ENCODE measurements at places on chromosomes 4 and X.

DNA sequence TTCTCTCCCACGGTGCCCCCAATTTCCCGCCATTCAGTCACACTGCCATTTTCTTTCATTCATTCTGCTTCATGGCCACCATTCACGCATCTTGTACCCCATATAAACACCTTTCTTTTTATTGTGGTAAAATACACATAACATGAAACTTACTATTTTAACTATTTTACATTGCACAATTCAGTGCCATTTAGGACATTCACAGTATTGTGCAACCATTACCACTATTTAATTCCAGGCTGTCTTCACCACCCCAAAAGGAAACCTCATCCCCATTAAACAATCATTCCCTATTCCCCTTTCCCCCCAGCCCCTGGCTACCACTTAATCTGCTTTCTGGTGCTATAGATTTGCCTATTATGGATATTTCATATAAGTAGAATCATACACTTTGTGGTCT lies 15.9 kb downstream of the SPACA5 start:
- no peak for DNase-seq

- DNase-seq: no peak
Measured at GRCh38 chr4:16530688-16531635, 304.7 kb upstream of the TAPT1 start.

DNA sequence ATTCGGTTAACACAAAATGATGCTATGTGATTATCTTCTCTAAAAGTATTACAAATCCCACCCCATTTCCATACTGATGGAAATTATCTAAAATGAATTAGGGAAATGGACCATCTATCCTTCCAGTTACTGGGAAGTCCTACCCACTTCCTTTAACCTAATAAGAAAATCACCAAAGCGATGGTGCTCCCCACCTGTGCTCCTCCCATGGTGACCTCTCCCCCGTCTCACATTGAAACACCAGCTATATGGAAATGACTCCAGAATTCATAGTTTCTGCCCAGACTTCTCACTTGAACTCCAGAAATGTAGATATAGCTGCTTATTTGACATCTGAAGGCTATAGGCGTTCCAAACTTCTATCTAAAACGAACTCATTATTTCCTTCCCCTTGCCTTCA lies 48.5 kb downstream of the CCKAR start:
- no peak for DNase-seq

DNA sequence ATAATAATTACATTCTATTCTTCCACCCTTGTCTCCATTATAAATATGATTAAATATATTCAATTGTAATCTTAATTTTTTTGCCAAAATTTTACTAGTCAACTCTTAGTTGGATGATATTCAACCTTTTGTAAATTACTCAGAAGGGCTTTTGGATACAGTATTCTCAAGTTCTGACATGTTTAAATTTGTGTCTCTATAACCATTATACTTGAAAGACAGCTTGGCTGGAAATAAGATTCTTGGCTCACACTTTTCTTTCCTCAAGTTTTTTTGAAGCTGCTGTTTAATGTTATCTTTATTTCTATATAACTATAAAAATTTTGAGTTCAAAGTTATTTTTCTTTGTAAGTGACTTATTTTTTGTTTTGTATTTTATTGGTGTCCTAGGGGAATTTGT lies 214.4 kb downstream of the ARAP2 start:
- no peak for DNase-seq

DNA sequence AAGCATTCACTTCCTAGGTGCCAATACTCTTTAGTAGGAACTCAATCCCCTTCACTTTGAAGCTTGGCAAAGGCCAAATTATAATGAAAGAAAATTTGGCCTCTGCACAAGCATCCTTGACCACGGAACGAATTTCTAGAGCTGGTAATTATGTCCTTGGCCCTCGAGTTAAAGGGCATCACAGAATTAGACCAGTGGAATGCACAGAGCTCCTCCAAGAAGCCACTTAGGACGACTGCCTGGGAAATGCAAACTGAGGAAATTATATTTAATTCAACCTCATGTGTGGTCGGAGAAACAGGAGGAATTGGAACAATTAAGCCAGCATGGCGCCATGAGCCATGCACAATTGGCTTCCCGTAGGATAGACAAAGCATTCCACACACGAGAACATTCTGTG lies 59.3 kb downstream of the NLGN4X start:
- no peak for DNase-seq

- DNase-seq: no peak
Measured at GRCh38 chrX:10360116-10360515, 203.3 kb downstream of the CLCN4 start.

DNA sequence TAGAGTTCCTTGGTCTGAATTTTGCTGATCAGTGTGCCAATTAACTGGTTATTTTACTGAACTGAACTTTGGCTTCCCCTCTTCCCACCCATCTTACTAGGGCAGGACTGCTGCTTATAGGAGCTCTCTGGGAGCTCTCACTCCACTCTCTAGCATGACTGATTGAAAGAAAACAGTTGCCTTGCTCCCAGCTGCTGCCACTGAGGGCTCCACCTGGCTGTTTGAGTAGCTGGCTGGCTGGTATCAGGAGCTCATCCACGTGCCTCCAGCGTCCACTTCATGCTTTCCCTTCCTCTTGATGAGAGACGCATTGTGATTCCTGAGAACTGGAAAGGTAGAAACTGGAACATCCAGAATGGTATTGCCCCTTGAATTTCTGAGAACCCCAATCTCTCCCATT lies 73.0 kb upstream of the KLHL13 start:
- DNase-seq: no peak

DNA sequence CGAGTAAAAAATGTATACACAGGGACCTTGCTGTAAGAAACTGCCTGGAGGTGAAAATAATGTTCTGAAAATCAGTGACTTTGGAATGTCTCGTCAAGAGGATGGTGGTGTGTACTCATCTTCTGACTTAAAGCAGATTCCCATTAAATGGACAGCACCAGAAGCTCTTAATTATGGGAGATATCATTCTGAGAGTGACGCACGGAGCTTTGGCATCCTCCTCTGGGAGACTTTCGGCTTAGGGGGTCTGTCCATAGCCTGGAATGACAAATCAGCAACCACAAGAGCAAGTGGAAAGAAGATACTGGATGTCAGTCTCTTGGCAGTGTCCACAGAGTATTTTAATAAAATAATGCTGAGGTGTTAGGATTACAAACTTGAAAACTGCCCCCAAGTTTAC lies 129.4 kb downstream of the THOC2 start:
- DNase-seq: no peak

DNA sequence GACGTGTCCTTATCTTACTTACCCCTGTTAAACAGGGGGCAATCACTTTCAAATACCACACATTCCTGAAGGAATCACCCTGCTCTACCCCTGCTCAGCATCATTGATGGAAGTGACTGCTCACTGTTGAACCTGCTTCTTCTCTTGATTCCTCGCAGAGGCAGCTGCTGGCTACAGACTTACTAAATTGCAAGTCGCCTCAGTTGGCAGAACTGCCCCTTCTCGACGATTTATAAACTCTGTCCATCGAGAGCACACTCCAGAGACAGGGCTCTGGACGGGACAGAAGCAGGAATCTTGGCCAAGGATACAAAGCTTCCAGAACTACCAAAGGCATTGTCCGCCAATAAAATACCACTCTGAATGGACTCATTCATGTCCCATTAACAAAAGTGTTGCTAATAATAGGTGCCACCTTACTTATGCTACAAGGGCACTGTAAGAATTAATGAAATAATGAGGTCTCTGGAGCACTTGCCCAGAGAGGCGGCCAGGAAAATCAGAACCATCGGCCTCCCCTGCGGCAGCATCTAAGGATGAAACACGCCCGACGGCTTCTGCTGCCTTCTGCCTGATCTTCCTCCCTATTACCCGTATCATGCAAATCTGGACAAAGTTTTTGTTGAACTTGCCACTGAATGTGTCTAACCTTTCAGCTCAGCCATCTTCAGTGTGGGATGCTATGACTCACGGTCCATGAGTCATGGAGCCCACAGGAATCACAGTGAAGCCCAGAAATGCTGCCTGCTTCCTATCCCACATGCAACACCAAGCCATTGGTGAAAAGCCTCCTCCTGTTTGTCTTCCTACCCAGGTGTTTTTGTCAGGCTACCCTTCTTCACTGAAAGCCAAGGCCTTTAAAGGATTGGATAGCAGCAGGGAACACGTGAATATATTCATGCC lies 164.9 kb downstream of the MAML3 start:
- DNase-seq: peak; percentile 36

- DNase-seq: peak; percentile 73
Measured at GRCh38 chrX:2710041-2710840, 19.1 kb downstream of the CD99 start.

DNA sequence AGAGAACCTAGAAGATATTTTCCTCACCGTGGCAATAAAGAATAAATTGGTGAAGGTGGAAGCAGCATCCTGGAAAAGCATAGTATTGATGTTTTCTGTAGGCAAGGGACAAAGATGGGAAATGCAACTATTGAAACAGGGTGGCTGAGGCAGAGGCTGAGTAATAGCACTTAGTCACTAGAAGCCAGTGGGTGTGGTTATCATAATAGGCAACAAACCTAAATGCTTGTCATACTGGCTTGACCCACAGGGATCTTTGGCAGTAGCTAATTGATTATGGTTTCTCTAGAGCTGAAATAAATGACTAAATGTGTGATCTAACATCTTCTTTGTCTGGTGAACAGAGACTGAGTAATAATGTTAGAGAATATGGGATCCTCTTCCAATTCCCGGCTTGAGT lies 353.6 kb upstream of the RPS6KA3 start:
- no peak for DNase-seq

- DNase-seq: no peak
Measured at GRCh38 chrX:48689208-48689920, 5.8 kb downstream of the WAS start.

- DNase-seq: no peak
Measured at GRCh38 chr4:8585721-8586212, 5.6 kb downstream of the GPR78 start.

DNA sequence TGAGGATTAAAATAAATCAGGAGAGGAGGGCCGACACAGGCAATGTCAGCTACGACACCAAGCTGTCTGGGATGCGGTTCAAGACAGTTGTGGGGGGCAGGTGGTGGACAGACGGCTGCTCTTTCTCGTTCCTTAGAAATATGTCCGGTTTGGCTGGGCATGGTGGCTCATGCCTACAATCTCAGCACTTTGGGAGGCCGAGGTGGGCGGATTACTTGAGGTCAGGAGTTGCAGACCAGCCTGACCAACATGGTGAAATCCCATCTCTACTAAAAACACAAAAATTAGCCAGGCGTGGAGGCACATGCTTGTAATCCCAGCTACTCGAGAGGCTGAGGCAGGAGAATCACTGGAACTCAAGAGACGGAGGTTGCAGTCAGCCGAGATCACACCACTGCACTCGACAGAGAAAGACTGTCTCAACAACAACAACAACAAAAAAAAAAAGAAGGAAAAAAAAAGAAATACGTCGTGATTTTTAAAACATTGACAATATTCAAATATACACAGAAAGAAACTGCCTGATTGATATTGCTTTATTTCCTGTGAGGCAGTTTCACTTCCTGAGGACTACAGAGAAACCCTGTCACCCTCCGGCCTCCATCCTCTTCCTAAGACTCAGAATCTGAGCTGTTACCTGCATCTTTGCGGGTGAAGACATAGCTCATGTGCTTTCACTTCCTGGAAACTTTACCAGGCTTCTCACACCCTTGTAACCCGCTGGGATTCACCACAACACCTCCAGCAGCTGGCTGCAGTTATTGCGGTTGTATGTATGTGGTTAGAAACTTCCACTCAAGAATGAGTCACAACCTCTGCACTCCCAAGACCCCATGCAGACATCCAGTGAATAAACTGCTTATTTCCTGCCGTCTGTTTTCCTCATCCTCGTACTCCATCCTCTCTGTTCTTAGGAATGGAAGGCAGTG lies 63.8 kb upstream of the STS start:
- peak; percentile 60 for DNase-seq

All from CD4-positive, alpha-beta T cell treated with Interleukin-4 for 1 hour (primary cell).